ENCODE measurements at places on chromosomes 13 and 19.
A peak's percentile ranks its signal among the peaks of the same experiment; 100 is the strongest.

GRCh38 chr19:10230861-10231611, at the start of gene S1PR2:
TSS of gene S1PR2 (minus strand) at chr19:10231331. CDS start at chr19:10224905, 6,426 bp downstream.
- peak; percentile 81 for DNase-seq

GRCh38 chr19:13926715-13927114, 11.5 kb downstream of the PODNL1 start:
- DNase-seq, result no peak

DNA sequence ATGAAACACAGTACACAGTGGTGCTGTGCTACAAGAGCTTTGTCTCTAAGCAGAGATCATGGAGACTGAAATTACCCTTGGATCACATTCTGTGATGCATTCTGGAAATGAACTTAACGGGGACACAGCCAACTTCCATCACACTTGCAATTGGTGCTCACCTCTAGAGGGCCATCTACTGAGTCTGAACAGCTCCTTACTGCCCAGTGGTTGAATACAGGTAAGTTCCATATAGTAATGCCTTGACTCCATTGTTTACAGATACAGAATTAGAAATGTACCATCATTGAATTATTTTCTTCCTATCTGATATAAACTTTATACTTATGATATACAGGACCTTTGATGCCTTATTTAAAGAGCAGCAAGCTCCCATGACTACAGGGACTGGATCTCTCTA, 686.4 kb downstream of the PCDH9 start:
- DNase-seq, result no peak

DNA sequence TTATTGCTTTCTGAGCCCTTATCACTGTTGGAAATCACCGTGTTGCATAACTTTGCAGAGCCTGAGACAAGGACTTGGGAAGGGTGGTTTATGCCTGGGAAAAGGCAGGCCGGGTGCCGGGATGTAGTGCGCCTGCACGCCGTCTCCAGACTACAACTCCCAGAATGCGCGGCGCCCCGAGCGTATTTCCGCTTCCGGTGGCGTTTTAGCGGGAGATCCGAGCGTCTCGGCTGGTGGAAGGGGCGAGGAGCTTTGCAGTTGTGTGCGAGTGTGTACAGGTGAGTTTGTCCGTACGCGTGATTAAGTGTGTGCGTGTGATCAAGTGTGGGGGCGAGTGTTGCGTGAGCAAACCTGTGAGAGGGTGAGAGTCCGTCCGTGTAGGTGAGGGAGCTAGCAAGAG, 75.4 kb downstream of the PEG3 start:
- peak; percentile 16 for DNase-seq

- DNase-seq, result no peak
Observed at GRCh38 chr13:112871742-112872141, 97.3 kb upstream of the MCF2L start.

Data from Peyer's patch (tissue), 4 donors.